ENCODE measurements at places on chromosomes 12 and 14.
A peak's percentile ranks its signal among the peaks of the same experiment; 100 is the strongest.

DNA sequence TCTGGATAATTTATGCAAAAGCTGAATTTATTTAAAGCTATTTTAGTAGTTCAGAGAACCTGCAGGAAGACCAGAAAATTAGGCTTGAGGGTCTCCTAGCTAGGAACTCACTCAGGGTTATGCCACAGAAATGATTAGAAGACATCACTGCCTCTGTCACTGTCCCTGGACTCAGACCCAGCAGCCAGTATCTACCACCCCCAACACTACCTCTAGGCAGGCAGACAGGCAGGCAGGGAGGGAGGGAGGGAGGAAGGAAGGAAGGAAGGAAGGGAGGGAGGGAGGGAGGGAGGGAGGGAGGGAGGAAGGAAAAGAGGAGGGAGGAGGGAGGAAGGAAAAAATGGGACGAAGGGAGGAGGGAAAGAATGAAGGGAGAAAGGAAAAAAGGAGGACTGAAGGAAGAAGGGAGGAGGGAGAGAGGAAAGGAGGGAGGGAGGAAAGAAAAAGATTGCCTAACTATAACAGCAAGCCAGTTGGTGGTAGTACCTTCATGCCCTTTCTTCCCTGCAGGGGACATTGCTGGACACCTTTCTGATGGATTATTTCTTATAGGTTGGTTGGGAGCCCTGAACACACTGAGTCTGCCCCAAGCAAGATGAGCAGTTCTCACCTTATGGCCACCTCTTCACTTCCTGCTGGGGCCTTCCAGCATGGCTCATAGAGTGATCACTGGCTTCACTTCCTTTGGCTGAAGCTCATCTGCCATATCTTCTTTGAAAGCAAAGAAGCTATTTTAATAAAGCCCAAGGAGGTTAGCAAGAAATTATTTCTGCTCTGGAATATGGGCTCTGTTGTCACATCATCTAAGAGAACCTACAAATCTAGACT lies 49.7 kb downstream of the KICS2 start:
- no peak overlapping the region for H3K27ac ChIP-seq
- DNase-seq, result no peak
- H3K36me3 ChIP-seq, result no peaks in the 10 kb centered on the region
- H3K4me3 ChIP-seq, result no peak overlapping the region

DNA sequence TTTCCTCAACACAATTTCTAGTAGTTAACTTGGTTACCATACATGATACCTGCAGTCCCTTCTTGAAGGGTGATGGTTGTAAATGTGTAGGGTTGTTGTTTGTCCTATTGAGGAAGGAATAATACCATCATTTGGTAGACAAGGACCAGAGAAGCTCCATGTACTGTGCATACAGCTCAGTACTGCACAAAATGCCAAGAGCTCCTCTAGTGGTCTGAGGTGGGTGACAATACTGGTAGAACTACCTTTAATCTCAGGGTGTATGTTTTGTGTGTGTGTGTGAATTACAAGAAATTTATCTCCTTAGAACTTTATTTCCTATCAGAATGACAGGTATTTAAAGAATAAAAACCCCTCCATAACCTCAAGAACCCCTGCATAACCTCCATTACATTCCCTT lies 575.3 kb downstream of the TMTC2 start:
- DNase-seq, result peak; percentile 1
- no peaks in the 10 kb centered on the region for H3K36me3 ChIP-seq
- no peaks in the 10 kb centered on the region for H3K27me3 ChIP-seq
- no peaks in the 10 kb centered on the region for H3K4me1 ChIP-seq
- no peak overlapping the region for H3K27ac ChIP-seq
- no peak overlapping the region for H3K4me3 ChIP-seq

DNA sequence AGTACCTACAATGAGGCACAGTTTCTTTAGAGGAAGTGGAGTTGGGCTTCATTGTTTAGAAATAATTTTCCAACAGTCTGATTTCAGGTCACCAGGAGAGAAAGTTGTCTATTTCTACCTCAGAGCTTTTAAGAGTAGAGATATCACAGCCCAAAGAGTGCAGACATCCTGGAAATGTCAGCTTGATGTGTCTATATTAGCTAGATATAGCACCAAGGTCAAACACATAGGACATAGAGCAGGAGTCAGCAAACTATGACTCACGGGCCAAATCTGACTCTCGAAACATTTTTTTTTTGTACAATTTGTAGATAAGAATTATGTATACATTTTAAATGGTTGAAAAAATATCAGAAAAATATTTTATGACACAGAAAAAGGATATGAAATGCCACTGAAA lies 53.7 kb downstream of the KCNC2 start:
- no peaks in the 10 kb centered on the region for H3K36me3 ChIP-seq
- H3K4me3 ChIP-seq, result no peak overlapping the region
- H3K4me1 ChIP-seq, result no peaks in the 10 kb centered on the region
- H3K27me3 ChIP-seq, result no peaks in the 10 kb centered on the region
- DNase-seq, result no peak

DNA sequence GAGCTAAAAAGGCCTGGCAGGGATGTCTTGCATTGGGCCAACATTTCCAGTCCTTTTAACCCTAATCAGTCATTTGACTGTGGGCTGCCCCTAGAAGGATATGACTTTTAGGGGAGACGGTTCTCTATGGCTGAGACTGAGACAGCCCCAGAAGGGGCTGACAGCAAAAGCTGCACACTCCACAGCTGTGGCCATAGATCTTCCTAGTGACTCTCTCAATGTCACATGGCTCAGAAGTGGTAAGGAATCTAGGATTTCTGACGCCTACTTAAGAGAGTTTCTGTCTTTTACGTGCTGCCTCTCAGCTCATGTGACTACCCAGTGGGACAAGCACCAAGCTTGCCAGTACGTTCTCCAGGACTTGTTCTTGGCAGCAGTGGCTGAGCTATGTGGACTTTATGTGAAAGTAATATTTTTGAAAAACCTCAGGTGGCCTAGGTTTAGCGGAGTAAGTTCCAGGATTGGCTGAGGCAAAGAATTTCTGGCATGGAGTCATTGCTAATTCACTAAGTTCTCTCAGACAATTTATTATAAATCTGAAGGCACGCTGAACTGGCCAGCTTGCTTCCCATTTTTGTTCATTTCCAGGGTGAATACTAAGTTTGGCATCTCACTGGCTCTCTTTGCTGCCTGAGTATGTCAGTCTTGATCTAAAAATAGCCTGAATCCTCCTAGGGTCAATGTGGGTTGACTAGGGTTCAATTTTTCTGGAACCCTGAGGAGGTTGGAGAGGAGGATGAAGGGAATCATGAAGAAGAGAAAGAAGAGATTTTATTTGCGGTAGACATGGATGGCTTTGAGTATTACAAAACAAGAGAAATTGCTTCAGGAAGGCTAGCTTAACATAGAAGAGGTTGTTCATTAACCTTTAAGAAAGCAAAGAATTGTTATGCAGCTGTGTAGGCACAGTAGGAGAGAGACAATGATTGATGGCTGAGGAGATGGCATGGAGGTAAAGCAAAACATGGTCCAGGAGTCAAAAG lies 271.8 kb downstream of the AEBP2 start:
- no peak overlapping the region for H3K27ac ChIP-seq
- no peaks in the 10 kb centered on the region for H3K27me3 ChIP-seq
- no peak for DNase-seq

DNA sequence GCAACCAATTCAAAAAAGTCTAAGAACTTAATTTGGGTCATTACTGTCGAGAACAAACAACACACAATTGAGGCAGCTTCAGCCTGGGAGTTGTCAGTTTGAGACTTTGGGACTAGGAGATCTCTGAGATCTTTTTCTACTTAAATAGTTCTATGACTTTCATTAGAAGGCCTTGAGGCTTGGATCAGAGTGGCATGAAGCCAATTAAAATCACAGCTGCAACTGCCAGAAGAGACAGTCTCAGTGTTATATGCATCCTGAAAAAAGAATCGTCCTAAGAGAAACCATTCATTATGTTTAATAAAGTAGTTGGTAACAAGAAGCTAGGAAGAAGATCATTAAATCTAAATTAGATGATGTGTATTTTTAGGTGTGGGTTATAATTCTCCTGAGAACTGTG lies 170.8 kb upstream of the RASSF8 start:
- no peaks in the 10 kb centered on the region for H3K4me1 ChIP-seq
- no peaks in the 10 kb centered on the region for H3K36me3 ChIP-seq
- DNase-seq, result no peak
- no peak overlapping the region for H3K27ac ChIP-seq

- no peaks in the 10 kb centered on the region for H3K27me3 ChIP-seq
- H3K4me3 ChIP-seq, result no peak overlapping the region
- H3K4me1 ChIP-seq, result peaks cover 3% of the 10 kb centered on the region
- H3K36me3 ChIP-seq, result no peaks in the 10 kb centered on the region
- H3K27ac ChIP-seq, result no peak overlapping the region
Measured at GRCh38 chr14:105043641-105044040, 21.6 kb downstream of the GPR132 start.

DNA sequence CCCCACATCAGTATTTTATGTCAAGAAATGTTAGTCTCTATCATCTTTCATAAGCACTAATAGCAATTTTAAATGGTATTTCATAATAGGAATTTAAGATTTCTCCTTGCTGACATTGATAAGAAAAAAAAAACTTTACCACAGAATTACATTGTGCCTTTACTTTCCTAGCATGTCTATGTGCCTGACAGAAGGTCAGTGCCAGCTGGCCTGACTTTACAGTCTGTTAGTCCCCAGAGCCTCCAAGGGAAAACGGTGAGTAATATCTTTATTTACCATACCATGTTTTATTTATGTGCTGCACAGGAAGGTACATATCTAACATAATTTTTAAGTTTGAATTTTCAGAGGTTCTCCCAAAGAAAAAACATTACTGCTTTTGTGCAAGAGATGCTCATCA lies 152.0 kb upstream of the AEBP2 start:
- no peaks in the 10 kb centered on the region for H3K4me1 ChIP-seq
- H3K27me3 ChIP-seq, result no peaks in the 10 kb centered on the region
- H3K36me3 ChIP-seq, result peaks cover 3% of the 10 kb centered on the region
- no peak overlapping the region for H3K4me3 ChIP-seq
- DNase-seq, result no peak

DNA sequence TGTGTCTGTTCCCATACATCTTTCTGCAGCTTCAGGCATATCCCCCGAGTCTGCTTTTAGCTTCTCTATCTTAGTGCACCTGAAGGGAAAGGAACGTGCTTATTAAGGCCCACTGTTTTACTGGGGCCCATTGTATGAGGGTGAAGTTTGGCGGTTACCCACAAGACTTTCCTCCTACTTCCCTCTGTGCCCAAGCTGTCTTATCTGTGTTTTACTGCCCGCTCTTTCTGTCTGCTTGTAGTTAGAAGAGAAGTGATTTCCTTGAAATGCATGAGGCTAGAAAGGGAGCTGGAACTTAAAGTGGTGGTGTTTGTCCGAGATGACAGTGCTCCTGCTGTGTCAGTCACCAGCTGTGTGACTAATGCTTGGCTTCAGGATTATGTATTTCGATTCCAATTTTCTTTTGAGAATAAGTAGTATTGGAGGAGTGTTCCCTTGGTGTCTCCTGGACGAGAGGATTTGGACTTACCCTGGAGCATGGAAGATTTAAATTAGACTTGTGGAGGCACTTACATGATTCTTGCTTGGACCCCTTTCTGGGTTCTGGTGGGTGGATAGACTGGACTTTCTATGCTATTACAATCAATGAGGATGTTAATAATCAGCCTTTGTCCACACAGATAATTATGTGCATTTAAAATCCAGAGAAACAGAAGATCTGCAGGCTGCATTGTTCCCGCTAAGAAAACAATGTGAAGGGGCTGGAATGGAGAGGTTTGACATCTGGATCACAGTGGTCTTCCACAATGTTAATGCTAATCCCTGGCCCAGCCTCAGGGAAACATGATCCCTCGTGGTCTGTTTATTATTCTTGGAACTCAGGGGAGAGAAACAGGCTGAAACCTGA lies 13.9 kb upstream of the KRT86 start:
- H3K27ac ChIP-seq, result no peak overlapping the region
- no peaks in the 10 kb centered on the region for H3K36me3 ChIP-seq
- no peak for DNase-seq
- H3K27me3 ChIP-seq, result peaks cover 18% of the 10 kb centered on the region
- H3K4me1 ChIP-seq, result no peaks in the 10 kb centered on the region
- H3K4me3 ChIP-seq, result no peak overlapping the region

DNA sequence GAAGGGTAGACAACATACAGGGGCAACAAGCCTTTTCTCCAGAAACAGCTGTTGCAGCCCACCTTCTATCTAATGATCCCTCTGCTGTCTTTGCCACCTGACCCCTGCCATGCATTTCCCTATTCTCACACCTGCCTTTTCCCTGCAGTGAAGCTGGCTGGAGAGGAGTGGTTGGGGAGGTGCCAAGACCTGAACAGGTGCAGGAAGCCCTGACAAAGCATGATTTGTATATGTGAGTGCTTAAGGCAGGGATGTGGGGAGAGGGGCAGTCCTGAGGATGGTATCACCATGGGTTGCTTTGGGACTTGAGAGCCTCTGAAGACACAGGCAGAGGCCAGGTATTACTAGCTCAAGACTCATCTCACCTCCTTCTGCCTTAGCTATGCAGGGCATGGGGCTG lies 2.9 kb upstream of the PFDN5 start:
- no peak overlapping the region for H3K27ac ChIP-seq
- no peak for DNase-seq
- H3K36me3 ChIP-seq, result peaks cover 35% of the 10 kb centered on the region
- no peaks in the 10 kb centered on the region for H3K4me1 ChIP-seq
- H3K4me3 ChIP-seq, result no peak overlapping the region

- H3K4me1 ChIP-seq, result peaks cover 6% of the 10 kb centered on the region
- no peak for DNase-seq
- no peak overlapping the region for H3K27ac ChIP-seq
- no peak overlapping the region for H3K4me3 ChIP-seq
Measured at GRCh38 chr12:3081886-3082285, 4.7 kb downstream of the TSPAN9 start.

GRCh38 chr14:42028607-42029006 lies 421.9 kb downstream of the LRFN5 start:
- H3K4me3 ChIP-seq, result no peak overlapping the region
- H3K4me1 ChIP-seq, result no peaks in the 10 kb centered on the region
- H3K27me3 ChIP-seq, result no peaks in the 10 kb centered on the region
- no peaks in the 10 kb centered on the region for H3K36me3 ChIP-seq
- no peak for DNase-seq

- no peaks in the 10 kb centered on the region for H3K4me1 ChIP-seq
- no peak overlapping the region for H3K27ac ChIP-seq
- H3K4me3 ChIP-seq, result peak overlapping the region; percentile 19
Measured at GRCh38 chr12:50050410-50051098, 6.8 kb upstream of the ASIC1 start.

GRCh38 chr14:87409393-87409792 lies 583.6 kb downstream of the GALC start:
- no peak for DNase-seq
- no peak overlapping the region for H3K4me3 ChIP-seq
- no peaks in the 10 kb centered on the region for H3K4me1 ChIP-seq
- H3K27me3 ChIP-seq, result no peaks in the 10 kb centered on the region

DNA sequence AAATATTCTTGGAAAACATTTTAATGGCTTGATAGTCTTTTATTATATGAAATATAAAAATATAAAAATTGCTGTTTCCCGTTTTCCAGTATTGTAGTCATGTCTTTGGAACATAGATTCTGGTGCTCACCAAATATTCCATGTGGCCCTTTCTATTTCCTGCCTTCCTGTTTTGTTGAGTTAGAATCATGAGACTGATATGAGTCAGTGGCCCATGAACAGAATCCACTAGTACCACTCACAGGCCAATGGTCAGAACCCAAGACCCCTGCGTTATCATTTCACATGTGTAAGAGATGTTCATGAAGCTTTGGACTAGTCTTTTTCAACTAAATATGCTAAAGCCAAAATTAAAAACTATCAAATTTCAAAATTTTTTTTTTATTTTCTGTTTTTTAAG lies 56.9 kb downstream of the BICD1 start:
- no peak for DNase-seq
- H3K36me3 ChIP-seq, result no peaks in the 10 kb centered on the region
- peaks cover 1% of the 10 kb centered on the region for H3K4me1 ChIP-seq
- H3K27ac ChIP-seq, result no peak overlapping the region
